GM04504 (cell line): ENCODE measurements at places on chromosomes 12 and 14.

DNA sequence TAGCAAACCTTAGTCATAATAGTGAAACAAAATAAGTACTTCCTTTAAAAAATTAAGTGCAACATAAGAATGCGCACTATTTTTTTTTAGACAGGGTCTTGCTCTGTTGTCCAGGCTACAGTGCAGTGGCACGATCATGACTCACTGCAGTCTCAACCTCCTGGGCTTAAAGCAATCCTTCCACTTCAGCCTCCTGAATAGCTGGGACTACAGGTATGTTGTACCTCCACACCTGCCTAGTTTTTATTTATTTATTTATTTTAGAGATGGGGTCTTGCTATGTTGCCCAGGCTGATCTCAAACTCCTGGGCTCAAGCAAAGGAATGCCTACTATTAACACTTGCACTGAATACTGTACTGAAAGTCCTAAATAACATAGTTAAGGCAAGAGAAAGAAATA lies 93.8 kb downstream of the NUMB start:
- DNase-seq = no peak

- DNase-seq = no peak
These were observed 479.7 kb upstream of the TBX3 start for GRCh38 chr12:115163710-115164109.

DNA sequence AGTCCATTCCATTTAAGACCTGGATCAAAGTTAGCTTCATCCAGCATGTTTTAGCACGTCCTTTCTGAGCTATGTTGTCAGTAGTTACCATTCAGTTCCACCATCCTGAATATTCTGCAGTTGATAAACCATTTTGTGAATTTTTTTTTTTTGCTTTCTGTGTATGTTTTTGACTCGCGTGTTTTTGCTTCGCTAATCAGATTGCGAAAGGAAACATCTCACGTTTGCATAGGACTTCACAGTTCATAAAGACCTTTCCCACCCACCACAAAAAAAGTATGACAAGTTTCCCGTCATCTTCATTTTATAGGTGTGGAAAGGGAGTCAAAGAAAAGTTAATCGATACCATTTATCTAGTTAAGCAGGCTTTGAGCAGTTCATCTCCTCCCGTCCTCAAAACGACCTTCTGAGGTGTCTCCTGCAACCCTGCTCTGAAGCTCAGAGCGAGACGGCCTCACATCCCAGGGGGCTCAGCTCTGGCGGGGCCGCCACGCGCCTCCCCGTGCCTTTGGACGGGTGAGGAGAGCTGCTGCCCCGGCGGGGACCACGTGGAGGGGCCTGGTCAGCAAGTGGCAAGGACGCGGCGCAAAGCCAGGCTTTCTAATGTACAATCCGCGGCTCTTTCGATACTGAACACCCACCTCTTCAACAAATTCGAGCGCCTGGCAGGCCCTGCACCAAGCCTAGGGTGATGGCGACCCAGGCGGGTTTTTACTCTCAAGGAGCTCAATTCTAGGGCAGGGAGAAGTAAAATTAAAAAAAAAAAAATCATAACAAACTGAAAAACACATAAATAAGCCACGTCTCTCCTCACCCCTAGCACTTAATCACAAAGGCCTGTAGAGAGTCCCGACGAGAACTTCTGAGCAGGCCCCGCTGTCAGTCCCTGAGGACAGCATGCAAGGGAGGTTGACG lies 988 bp upstream of the TMEM263 start:
- DNase-seq = no peak

- DNase-seq = no peak
These were observed at the start of gene CD4 for GRCh38 chr12:6788972-6789924. Gene CD4, plus strand, starts transcription at chr12:6789528. Its CDS starts 10,611 bp downstream, at chr12:6800139.

GRCh38 chr12:89166525-89166934 lies 185.8 kb downstream of the DUSP6 start:
- no peak for DNase-seq
